ENCODE measurements at places on chromosomes 13 and 19.

GRCh38 chr13:76790526-76790925, 95.7 kb downstream of the KCTD12 start:
- no peak for DNase-seq

GRCh38 chr13:44024846-44025195, 145.1 kb downstream of the LACC1 start:
- no peak for DNase-seq

GRCh38 chr13:114124921-114125320, 7.5 kb downstream of the RASA3 start:
- no peak for DNase-seq

GRCh38 chr13:112899281-112900225, 69.5 kb upstream of the MCF2L start:
- no peak for DNase-seq

DNA sequence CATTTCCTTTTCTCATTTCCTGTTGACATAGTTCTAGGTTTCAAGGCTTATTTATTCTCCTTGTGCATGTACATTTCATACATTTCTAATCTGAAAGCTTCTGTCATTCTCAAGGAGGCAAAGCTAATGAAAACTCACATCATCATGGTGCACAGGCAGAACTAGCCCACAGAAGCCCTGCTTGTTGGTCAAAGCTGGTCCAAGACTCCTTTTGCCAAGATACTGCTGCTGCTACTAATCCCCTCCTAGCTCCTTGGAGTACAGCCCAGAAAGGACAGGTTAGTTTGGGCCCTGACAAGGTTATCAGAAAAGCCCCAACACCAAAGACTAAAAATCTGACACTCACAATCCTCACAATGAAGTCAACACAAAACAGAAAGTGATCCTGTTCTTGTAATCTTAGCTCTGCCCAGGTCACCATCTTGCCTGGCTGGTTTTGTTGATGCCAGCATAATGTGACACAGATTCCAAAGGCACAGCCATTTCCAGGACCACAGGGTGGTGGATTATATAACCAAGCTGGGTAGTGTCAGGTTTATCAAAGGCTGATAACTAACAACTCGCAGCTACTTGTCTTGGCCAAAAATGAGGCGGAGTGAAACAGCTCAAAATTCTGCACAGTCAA, 417.4 kb downstream of the NDFIP2 start:
- no peak for DNase-seq

All from right kidney (tissue), 9 donors.